IMR-90 (cell line): ENCODE measurements at places on chromosomes 2 and 18. TPM values are rescaled to one million over a fixed set of nuclear protein-coding genes. Genes with fewer than 3 reads are reported as not detected.

LRATD1 gene
- 0.18 and 0.28 TPM in 2 replicates for total RNA-seq

GRCh38 chr2:8376603-8377410, 305.0 kb upstream of the ID2 start:
- DNase-seq = no peak

GRCh38 chr18:421247-422155, 79.0 kb downstream of the COLEC12 start:
- peak; percentile 64 for DNase-seq

- DNase-seq = no peak
Measured at GRCh38 chr2:29881089-29881730, 40.2 kb downstream of the ALK start.

- peak; percentile 45 for DNase-seq
Measured at GRCh38 chr2:113158884-113159553, 14.8 kb upstream of the PSD4 start.

GRCh38 chr2:212904646-212905045, 246.8 kb downstream of the IKZF2 start:
- DNase-seq = no peak

DNA sequence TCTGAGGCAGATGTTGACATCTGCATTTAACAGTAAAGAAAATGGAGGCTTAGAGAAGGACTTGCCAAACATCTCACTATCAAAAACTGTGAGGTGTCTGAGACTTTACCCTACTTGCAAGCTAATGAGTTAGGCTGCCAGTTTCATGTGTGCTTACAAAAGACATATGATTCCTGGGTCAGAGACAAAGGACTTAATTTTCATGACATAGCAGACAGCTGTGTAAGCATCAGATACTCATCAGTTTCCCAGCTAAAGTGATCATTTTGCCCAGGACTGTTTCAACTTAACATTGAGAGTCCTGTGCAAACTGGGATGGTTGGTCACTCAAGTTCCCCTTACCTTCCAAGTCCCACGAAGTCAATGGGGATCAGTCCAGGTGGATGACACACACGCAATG, 18.9 kb upstream of the DAPL1 start:
- no peak for DNase-seq

CTDSP1 gene
- 17.5 and 19.7 TPM in 2 replicates for total RNA-seq

DNA sequence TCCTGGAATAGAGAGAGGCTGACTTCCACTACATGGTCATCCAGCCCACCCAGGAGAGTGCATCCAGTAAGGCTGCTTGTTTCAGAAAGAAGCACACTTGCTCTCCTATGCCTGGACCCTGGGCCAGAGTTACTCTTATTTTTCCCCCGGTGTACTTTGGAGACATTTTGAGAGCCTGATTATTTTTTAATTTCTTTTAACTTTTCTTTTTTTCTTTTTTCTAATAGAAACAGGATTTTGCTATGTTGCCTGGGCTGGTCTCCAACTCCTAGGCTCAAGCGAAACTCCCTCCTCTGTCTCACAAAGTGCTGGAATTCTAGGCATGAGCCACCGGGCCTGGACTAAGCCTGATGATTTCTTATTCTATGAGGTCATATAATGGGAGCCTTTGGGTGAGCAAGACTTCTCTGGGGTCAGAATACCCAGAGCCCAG, 62.2 kb downstream of the RPL37A start:
- DNase-seq = peak; percentile 89

GRCh38 chr2:196453613-196454047, 185.9 kb upstream of the CCDC150 start:
- peak; percentile 63 for DNase-seq

DNA sequence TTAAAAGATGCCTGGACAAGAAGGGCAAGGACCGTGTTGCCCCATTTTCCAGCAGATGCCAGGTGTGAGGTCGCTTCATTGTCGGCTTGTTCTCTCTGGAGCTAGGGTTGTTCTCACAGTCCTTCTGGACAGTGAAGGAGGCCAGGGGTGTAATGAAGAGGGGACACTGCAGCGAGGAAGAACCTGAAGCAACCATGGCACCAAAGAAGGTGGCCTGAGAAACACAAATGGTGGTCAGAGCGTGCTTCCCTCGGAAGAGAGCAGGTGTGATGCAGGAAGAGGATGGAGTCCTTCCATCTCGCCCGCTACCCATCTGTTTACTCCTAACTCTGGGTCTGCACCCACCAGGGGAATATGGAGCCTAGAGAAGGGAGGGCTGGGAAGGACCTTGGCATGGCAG, 50.3 kb upstream of the TWIST2 start:
- no peak for DNase-seq

- no peak for DNase-seq
Measured at GRCh38 chr2:56519806-56520205, 336.0 kb downstream of the CCDC85A start.

GRCh38 chr18:39058386-39059000, 1492.9 kb upstream of the CELF4 start:
- no peak for DNase-seq

GRCh38 chr18:50636366-50637057, 76.6 kb downstream of the MAPK4 start:
- no peak for DNase-seq

ARHGAP28 gene
- total RNA-seq = 2.8 and 3.8 TPM in 2 replicates

UGT1A4 gene
- not detected in 2 replicates for total RNA-seq

GRCh38 chr18:13218368-13218991, at the start of gene LDLRAD4:
Gene LDLRAD4 (plus strand): TSS chr18:13218760.
- no peak for DNase-seq

DNA sequence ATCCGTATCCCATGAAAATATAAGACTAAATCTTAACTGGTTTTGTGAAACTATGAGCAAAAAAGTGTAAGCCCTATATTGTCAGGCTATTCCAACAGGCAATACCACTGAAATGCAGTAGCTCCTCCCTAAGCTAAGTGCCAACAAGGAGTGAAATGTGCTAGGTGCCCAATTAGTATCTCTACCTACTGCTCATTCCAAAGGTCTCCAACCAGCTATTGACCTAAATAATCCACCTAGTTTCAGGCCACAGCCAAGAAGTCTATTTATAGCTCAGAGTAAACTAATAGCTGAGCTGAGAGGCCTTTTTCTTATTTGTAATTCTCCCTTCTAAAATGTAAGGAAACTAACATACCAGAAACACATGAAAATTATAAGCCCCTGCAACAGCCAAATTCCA, 482.2 kb downstream of the DCC start:
- no peak for DNase-seq

DNA sequence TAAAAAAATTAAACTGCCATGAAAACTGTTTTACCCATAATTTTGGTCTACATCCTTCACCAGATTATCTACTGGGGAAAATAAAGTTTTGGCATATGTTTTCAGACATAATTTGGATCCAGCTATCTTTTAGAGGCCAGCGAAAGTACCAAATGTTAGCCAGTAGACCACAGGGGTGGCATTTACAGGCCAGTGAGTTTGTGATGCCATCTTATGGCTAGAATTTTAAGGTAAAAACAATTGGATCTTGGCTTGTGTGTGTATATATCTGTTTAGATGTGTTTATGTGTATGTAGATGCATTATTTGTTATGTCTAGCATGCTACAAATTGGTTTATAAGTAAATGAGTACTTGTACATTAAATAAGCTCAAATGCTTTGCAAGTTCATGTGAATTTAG, 322.6 kb downstream of the ASXL3 start:
- DNase-seq = no peak

DNA sequence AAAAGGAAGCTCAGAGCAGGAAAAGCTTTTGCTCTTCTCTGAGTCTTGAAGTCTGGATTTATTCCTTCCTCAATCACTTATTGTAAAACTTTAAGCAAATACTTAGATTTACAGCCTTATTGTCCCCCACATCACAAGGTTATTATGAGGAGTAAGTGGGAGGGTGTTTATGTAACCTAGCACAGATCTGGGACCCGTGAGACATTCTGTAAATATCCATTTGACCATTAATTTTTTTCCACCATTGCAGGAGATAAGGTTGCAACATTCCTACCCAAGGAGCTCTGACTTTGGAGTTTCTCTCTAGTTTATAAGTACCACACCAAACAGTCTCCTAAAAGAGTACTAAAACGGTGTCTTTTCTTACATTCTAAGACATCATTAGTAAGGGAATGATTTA, 52.1 kb upstream of the CTIF start:
- peak; percentile 77 for DNase-seq

- DNase-seq = no peak
Measured at GRCh38 chr2:137937246-137937645, 27.0 kb upstream of the HNMT start.

GRCh38 chr2:88018909-88019308, 2.6 kb upstream of the RNU2-63P start:
- DNase-seq = no peak

- no peak for DNase-seq
Measured at GRCh38 chr18:61690418-61691138, 202.2 kb downstream of the RNF152 start.

- DNase-seq = no peak
Measured at GRCh38 chr2:226904592-226904991, 68.7 kb downstream of the RHBDD1 start.

CDK15 gene
- 28.9 and 33.0 TPM in 2 replicates for total RNA-seq

GKN1 gene
- not detected in 2 replicates for total RNA-seq

- peak; percentile 71 for DNase-seq
Measured at GRCh38 chr2:108370080-108370479, 7.7 kb upstream of the SULT1C4 start.

DNA sequence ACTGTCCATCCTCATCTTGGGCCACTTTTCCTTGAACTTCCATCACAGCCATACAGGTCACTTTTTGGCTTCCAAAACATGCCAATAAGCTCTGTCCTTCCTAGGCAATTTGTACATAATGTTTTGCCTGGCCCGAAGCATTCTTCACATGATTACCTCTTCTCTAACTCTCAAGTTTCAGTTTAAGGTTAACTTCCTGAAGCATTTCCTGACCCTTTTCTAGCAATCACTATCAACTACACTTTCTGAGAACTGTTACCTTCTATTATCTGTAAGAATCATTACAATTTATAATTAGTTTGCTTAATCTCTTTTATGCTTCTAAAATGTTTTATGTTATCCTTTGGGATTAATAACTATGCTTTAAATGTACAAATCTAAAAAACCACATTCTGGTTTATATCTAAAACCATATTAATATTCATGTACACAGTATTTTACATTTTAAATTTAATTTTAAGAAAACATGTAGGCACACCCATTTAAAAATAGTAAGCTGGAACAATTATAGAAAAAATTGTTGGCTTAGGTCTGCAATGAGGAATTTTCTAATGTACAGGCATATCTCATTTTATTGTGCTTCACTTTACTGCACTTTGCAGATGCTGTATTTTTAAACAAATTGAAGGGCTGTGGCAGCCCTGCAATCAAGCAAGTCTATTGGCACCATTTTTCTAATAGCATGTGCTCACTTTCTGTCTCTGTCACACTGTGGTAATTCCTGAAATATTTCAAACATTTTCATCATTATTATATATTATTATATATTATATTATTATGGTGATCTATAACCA, 76.4 kb downstream of the C2orf74 start:
- DNase-seq = no peak

GRCh38 chr18:21678859-21679258, 25.7 kb downstream of the ABHD3 start:
- DNase-seq = no peak

SEPTIN10 gene
- total RNA-seq = 82.6 and 83.9 TPM in 2 replicates

DNA sequence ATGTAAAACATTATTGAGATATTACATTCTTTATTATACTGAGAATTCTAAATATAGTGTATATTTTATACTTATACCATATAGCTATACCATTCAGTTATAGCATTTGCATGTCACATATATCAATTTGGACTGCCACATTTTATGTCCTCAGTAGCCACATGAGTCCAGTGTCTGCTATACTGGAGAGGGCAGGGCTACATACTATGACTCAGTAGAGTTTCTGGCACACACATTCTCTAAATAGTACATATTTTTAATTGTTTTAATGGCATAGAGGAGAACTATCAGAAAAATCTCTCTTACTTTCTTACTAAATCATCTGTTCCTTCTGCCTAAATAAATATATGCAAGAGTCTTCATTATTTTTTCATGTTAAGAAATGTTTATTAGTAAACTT, 55.4 kb upstream of the COL5A2 start:
- peak; percentile 43 for DNase-seq

CFAP210 gene
- not detected in 2 replicates for total RNA-seq

PLCL1 gene
- total RNA-seq = 0.18 and 0.56 TPM in 2 replicates

DNA sequence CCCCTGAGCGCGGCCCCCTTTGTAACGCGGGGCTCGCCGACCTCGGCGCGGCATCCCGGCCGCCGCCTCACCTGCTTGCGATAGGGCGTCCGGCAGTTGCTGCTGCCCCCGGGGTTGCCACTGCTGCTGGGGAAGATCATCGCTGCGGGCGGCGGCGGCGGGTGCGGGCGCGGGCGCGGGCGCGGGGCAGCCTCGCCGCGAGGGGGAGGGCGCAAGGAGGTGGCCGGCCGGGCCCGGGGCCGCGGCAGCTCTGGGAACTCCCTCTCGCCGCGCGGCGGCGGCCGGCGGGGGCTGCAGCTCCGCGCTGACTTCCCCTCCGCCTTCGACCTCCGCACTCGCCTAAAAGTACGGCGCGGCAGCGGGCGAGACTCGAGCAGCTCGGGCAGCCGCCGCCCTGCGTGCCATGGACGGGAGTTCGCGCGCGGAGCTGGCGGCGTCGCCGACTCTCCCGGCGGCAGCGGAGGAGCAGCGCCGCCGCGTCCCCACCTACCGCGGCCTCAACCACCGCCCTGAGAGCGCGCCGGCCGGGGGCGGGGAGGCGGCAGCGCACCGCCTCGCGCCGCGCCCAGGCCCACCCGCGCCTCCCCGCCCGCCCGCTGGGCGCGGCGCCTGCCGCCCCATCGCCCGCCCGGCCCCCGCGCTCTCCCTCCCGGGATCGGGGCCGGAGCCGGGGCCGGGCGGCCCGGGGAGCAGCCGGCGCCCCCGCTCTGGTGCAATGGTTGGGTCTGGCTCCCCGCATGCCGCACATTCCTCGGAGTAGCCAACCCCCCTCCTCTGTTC, 86.0 kb downstream of the RBMS1 start:
- DNase-seq = peak; percentile 54

GRCh38 chr2:152718909-152719645, 657 bp downstream of the ARL6IP6 start:
- DNase-seq = no peak
